Left forelimb (tissue), 1 donor: ENCODE measurements at places on chromosomes 11 and 22.

DNA sequence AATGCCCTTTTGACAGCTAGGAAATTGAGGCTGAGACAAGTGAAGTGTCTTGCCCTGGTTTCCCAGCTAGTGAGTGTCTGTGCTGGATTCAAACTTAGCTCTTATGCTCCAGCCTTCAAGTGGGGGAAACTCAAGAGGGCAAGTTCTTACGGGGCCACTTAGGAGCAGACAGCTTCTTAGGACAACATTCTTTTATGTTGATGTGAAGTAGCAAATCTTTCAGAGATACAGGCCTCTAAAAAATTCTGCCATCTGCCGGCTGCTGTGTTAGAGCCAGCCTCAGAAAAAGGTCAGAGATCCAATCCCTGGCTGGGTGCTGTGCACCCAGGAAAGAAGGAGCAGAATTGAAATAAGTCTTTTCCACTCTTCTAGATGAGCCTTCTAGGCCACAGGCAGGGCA is 26.6 kb downstream of the TIMP3 start:
- no peak for DNase-seq

DNA sequence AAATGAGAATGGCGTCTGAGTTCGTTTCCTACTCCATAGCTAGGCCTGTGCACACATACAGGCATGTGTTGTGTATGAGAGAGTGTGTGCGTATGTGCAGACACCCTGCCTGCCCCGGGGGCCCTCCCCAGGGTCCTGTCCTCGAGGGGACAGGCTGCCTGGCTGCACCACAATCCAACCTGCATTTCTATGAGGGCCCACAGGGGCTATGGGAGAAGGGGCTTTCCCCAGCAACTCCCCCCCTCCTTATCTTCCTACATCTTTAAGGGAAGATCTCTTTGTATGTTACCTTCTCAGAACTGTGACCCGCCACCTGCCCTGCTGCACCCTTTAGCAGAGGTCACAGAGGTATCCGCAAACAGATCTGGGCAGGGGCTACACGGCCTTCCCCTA is 14.9 kb downstream of the ADORA2A start:
- no peak for DNase-seq

- no peak for DNase-seq
Measured at GRCh38 chr22:21928048-21928447, 24.6 kb downstream of the PPM1F start.

DNA sequence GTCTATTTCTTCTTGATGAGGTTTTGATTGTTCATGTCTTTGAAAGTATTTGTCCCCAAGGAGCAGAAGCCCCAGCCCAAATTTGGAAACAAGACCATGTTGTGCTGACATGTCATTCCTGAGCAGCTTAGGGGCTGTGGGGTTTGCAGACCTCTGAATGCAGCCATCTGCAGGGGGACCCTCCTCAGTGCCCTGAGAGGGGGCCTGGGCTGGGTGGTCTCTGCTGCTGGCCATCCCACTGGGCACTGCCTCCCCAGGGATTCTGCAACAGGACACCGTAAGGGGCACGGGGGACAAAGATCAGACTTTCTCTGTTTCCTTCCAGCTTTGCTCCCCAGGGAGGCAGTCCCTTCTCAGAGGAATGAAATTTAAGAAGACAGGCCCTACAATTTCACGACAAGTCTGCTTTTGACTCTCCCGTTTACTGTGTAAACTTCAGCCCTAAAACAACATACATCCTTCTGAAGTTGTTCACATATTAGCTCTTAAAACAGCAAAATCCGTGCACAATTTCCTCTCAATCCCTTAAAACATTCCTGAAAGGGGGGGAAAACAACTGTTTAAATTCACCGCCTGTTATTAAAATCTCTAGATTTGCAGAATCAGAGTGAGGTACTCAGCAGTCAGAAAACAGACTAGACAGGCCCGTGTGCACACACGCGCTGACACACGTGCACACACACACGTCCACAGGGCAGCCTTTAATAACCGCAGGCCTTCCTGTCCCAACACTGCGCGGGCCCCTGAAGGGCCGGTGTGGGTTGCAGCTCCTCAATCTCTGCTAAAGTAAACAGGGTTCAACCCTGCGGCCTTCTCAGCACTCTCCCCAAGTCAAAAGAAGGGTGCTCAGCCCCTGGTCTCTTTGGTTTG is 109.8 kb downstream of the KCNQ1 start:
- peak; percentile 62 for DNase-seq

GRCh38 chr11:17389957-17390649 is 1.6 kb upstream of the KCNJ11 start:
- DNase-seq = no peak

DNA sequence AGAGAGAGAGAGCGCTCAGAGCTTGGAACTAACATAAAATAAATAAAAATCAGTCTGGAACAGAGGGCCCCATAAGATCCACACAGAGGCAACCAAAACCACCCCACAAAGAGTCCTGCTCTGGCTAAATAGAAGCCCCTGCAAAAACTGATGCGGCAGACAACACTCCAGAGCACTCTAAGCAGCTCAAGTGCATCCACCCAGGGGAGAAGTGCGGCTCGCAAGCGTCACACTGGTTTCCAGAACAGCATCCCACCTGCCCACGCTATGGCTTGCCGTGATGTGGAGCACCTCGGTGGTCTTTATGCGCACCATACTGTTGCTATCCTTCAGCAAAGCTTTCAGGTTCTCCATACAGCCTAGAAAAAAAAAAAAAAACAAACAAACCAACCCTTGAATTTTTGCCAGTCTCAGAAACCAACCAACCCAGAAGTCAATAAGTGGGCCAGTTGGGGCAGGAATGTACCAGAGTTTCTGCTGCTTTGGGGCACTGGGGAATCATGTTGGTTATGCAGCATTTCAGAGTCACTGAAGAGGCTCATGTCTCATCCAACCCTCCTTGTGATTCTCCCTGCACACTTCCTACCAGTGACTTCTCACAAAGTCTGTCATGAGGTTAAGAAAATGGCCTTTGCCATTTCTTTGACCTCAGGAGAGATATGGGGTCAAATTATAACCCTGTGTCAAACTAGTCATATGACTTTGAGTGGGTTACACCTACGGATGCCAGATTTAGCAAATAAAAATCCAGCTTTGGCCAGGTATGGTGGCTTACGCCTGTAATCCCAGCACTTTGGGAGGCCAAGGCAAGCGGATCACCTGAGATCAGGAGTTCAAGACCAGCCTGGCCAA is 3.0 kb downstream of the RSPH14 start:
- no peak for DNase-seq

DNA sequence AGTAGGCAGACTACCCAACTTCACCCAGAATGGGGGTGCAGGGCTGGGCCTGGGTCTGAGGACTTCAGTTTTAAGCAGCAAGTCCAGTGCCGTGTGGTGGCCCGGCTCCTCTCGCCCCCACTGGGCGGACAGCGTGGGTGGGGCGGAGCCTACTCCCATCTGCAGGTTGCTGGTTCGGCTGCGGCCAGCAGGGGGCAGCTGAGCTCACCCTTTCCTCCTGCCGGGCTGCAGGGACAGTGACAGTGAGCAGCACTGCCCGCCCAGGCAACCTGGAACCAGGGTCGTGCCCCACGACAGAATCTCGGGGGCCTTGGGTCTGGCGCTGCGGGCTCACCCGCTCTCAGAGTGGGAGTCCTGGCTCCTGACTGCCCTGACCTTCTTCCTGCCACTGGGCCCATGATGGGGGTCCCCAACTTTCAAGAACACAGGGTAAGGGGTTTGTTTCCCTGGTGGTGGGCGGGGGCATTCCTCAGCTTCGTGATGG is 6.2 kb upstream of the NEAT1 start:
- peak; percentile 96 for DNase-seq

DNA sequence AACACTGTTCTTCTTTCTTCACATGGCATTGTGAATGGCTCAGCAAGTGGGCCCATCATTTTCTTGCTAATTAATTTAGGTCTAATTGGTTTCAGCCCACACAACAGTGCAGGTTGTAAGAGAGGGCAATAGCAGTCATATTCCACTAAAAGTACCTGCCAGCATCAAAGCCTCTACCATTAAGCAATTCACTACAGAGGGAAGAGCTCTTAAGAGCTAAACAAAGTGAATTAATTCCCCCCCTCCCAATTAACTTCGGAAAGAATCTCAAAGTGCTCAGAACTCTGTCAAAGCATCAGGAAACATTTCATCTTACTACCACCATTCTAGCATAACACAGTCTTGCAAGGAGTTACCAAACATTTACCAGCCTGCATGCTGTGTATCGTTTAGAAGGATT is 133.9 kb upstream of the UBASH3B start:
- DNase-seq = no peak

DNA sequence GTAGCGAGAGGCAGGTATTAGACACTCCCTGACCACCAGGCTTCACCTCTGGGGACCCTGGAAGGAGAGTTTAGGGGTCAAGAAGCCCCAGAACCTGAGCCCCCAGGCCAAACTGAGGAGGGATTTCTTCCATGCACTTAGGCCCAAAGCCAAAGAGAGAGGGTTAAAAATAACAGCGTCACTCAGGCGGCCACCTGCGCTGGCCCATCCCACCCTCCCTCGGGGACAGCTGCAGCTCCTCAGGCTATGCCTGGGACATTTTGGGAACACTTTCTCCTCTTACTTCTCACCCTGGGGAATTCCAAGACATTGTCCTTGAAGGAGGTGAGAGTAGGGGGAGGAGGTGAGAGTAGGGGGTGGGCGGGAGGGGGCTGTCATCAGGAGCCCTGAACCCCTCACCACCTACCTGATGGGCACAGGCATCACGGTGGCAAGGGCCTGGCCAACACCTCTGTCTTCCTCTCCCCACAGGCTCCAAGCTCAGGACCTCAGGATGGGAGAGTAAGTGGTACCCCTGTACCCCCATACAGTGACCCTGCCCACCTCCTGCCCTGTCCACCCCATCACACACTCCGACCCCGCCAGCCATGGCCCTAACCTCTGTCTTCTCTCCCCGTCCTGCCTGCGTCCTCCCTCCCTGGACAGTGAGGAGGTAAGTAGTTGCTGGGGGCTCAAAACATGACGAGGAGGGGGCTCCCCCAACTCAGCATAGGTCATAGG is 583 bp downstream of the TNNI2 start:
- DNase-seq = no peak

- DNase-seq = no peak
Measured at GRCh38 chr22:48900327-48900597, 927.4 kb downstream of the BRD1 start.
